Omental fat pad (tissue), 4 donors: ENCODE measurements at places on chromosomes 6 and 20.

DNA sequence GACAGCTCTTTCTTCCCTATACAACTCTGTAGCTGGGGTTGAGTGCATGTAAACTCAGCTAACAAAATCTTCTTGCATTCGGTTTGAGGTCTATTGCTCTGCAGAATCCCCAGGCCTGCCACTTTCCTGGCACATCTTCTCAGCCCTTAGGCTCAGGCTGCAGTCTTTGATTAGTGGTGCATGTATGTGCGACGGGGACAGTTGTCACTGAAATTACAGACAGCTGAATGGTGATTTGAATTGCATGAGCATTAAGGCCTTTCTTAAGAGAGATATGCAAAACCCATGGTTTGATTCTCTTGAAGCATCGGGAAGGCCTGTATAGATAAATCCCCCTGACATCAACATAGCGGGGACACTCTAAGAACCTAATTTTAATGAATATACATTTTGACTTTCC is 222.8 kb downstream of the CDH26 start:
- DNase-seq, result no peak

DNA sequence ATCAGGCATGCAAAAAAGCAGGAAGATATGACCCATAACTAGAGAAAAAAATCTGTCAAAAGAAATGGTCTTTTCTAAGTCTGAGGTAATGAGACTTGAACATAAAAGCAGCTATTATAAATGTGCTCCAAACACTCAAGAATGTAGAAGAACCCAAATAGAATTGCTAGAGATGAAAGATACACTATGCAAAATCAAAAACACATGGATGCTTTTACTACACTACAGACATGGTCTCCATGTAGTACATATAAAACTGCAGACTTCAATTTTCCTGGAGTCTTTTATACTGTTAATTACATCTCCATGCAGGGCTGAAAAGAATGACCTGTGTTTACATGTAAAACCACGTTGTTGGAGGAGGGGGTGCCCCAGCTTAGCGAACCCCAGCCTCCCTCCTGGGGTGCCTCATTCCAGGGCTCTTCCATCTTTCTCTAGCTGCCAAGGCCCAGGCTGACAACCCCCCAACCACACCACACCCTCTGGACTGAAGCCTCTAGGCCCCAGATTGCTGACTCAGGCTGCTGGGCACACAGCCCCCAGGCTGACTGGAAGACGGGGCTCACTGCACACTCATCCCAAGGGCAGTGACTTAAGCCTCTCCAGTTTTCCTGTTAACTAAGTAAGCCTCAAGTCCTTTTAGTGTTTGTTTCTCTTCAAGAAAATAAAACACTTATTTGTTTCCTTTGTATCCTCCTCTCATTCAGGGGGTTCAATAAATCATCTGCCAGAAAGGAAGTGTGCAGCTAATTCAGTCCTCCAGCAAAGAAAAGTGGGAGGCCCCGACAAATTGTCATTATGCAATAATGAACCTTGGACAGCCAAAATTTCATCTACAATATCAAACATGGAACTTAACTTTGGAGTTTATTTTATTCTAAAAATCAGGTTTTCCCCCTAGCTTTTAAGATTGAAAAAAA is 26.0 kb upstream of the PLAGL1 start:
- DNase-seq, result no peak

DNA sequence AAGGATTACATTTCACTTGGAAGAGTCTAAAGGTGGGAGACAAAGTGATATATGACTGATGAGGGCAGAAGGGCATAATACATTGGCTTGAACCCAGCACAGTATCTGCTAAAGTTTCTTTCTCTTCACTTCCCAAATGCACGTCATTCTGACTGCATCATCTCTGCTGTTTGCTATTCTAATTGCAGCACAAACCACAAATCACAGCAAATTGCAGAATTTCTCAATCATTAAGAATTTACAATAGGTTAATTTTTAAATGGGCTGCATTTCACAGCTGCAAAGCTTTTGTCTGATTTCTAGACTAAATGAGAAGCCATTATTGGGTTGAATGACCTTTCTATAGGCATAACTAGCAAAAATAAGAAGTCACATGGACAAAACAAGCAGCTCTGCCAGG is 337.0 kb downstream of the RNGTT start:
- no peak for DNase-seq

DNA sequence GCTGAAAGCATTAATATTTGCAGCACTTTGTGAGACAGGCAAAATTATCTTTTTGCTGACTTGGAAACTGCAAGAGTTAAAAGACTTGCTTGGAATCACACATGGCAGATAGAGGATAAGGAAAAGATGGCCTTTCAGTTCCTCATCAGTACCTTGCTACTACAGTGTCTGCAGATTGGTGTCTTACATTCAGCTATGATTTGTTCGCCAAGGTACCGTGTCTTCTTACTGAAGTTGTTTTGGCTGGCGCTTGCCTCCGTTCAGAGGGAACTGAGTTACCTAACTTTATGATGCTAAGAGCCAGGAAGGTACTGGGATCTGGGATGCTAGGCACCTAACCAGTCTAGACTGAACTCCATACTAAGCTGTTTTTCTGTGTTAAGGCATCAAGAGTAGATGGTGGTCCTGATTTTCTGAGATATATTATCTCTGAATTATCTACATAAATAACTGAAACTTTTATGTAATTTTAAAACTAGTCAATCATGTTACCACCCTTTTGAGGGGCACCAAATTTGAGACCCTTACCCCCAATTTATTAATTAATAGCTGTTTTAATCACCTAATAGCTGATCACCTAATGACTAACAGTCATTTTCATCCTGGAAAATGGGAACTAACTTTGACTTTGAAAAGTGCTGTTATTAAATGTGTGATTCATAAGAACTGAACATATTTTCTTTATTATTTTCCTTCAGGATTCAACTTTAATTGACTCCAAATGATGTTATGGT is 2.5 kb downstream of the WTAP start:
- no peak for DNase-seq

DNA sequence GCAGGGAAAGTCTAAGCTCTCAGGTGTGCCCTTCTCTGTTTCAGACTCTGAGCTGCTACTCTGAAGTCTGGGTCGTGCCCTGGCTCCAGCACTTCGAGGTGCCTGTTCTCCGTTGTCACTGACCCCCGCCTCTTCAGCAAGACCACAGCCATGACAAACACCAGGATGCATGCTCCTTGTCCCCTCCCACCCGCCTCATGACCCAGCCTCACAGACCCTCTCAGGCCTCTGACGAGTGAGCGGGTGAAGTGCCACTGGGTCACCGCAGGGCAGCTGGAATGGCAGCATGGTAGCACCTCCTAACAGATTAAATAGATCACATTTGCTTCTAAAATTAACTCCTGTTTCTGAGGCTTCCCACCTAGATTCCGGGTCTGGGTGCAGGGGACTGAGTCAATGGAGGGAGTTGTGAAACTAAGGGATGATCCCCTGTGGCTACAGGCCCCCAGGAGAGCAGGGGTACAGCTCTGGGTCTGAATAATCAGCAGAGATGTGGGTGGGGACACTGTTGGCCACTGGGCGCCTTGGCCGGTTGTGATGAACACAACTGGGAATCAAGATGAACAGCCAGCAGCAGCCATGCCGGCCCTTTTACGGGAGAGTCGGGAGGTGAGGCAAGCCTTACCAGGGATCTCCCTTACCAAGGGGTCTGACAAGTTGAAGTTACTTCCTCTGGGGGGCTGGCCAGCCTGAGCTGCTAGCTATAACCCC is 10.7 kb downstream of the CST7 start:
- DNase-seq, result no peak

DNA sequence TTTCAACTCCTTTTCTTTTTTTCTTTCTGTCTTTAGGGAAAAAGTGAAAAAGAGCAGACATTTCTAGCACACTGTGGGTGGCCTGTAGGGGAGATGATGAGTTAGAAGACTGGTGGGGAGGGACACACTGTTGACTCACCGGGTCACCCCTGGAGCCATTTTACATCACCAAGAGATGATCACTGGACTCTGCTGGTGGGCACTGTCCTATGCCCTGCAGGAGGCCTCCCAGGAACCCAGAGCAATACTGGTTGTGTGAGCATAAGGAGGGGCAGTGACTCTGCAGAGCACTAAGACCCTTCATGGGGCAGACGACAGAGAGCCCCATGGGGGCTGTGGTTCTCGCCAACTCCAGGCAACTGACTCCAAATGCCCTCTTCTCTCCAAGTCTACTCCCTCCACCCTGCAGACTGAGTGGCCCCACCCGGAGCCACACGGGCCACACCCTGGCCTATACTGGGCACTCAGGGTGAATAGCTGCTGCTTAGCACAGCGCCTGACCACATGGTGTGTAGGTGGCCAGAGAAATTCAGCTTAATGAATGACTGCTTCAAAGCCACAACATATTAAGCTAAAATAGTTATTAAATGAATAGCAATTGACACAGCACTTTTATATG is 177.5 kb downstream of the CDC5L start:
- no peak for DNase-seq

GRCh38 chr20:39717936-39718335 is 755.8 kb downstream of the DHX35 start:
- DNase-seq, result no peak

GRCh38 chr6:166633732-166634535 is 6.9 kb upstream of the RPS6KA2 start:
- DNase-seq, result no peak

DNA sequence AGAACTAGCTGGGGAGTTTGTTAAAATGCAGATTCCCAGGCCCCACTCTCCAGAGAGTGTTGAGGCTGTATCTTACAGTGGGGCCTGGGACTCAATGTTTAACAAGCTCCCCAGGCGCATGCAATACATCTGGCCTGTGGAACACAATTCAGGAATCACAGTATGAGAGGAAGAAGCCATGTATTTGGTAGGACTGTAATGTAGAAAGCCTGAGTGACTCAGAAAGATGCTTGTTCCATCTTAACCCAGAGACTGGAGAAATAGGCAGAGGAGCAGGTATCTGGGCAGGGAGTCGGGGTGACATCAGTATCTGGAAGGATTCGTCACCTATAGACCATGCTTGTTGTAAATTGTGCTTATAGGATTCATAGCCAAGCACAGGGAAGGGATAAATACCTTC is 90.5 kb downstream of the UNC5CL start:
- no peak for DNase-seq

DNA sequence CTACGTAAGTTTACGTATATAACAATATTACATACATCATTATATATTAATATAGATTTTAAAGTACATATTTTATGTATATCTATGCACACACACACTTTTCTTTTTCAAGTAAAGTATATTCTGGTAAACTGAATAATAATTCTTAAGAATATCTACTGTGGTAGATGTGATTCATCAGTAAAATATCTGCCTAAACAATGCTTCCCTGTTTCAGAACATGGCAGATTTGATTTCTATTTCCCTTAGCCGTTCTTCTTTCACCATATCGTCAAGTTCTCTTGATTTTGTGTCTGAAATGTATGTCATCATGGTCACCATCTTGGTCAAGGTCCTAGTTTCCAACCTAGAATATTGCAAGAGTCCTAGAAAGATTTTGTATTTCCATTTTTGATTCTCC is 195.6 kb downstream of the HDGFL1 start:
- DNase-seq, result no peak

DNA sequence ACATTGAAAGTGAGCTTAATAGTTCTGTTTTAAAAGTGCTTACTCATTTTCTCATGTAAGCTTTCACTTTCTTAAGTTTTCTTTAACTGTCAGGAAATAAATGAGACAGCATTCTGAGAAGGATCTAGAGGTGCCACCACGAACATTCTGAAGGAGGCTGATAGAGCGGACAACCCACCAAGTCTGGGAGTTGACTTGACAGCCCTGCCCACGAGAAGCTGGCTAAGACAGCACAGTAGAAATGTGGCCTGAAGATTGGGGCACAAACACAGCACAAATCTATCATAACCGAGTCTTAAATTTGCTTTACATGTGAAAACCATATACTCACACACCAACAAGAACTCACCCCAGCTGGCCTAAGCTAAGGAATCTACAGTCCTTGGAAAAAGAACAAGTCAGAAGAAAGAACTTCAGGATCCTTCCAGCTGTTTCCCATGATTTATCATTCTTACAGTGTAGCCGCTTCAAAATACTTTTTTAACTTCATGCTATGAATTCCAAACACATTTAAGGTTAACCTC is 144.2 kb upstream of the TNFAIP3 start:
- DNase-seq, result no peak

DNA sequence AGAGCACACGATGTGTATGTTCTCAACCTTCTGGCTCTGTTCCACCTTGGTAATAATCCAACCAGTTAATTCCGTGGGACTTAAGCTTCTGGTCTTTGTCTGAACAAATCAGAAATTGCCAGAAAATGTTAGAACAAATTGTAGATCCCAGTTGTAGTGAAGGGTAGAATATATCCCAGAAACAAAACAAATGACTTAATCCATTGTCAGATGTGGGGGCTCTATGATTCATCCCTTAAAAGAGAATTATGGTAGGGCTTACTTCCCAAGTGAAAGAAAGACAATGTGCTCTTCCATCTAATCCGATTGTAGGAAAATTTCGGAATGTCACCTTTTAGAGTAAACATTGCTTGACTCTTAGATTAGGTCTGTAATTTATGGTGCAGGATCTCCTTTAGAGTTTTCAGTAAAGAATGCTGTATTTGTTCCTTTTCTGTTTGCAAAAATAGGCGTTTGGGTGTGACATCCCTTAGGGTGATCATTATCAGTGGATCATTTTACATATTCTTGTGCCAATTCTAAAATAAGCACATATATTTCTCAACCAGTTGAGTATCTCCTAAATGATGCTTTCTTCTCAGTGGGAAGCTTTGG is 234.5 kb upstream of the ZNF217 start:
- no peak for DNase-seq

DNA sequence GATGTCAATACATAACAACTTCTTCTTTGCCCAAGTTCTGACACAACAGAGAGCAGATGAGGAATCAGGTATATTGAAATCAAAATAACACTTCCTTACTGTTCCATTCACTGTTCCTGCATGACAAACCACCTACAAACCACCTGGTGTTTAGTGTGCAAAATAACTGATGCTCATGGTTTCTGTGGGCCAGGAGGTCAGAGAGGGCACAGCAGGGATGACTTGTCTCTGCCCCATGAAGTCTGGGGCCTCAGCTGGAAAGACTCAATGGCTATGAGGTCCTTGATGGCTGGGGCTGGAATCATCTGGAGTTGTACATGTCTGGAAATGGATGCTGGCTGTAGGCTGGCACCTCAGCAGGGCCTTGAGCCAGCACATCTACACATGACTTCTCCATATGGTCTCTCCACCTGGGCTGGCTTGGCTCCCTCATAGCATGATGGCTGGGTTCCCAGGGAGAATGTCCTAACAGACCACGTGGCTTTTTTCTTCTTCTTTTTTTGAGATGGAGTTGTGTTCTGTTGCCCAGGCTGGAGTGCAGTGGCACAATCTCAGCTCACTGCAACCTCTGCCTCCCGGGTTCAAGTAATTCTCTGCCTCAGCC is 7.4 kb upstream of the COX4I2 start:
- no peak for DNase-seq

DNA sequence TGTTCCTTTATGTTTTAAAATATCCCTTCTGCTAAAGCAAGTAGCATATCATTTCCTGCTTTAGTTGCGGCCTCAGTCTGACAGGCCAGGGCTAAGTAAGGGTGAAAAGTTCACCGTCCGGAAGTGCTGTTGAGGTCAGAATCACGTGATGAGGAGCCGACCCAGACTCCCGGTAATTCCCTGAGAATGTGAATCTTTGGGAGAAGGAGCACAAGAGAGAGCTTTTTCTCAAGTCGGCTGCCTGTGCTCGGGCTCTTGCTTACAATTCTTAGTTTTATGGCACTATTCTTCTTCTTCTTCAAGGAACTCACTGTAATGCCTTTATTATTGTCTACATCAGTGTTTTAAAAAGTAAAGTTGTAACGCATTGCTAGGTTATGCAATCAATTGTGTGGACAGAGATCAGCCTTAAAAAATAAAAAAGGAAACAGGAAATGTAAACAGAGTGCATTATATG is 309.3 kb downstream of the PRL start:
- peak; percentile 28 for DNase-seq
